CD4-positive, CD25-positive, alpha-beta regulatory T cell (primary cell): ENCODE measurements at places on chromosomes 3 and 15. TPM values are rescaled to one million over a fixed set of nuclear protein-coding genes. Genes with fewer than 3 reads are reported as not detected.

DNA sequence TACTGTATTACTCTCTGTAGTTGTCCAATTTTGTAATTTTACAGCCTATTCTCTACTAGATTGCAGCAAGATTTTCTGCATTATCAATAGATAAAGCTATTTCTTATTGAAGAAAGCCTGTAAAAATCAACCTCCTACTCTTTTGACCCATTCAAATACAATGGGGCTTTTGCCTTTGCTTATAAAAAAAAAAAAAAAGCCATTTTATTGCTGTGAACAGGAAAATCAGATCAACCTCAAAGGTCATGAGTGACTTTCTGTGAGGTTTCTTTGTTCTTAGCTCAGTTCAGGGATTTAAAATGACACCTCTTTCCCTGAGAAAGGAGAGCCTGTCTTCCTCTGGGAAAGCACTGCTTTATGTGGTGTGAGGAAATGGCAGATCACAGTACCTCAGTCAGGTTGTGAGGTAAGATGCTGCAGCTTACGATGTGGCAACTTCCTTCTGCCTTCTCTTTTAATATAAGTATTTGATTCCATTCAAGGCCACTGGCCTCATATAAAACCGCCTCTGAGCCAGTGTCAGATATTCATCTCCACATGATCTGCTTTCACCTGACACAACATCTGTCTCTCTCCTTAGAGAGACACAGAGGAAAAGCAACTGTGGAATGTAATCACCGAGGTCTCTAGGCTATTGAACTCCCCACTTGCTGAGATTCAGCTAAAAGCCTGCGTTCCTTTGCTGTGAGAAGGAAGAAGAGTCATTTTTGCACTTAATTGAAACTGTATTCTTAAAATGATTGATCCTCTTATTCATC lies 161.5 kb upstream of the MB21D2 start:
- no peak for DNase-seq
- H3K4me1 ChIP-seq = no peaks in the 10 kb centered on the region
- no peak overlapping the region for H3K27ac ChIP-seq
- H3K36me3 ChIP-seq = no peaks in the 10 kb centered on the region
- H3K4me3 ChIP-seq = no peak overlapping the region
- H3K27me3 ChIP-seq = peaks cover 2% of the 10 kb centered on the region

- H3K4me3 ChIP-seq = no peak overlapping the region
- H3K4me1 ChIP-seq = no peaks in the 10 kb centered on the region
- no peaks in the 10 kb centered on the region for H3K36me3 ChIP-seq
- no peaks in the 10 kb centered on the region for H3K27me3 ChIP-seq
These were observed 34.3 kb downstream of the GOLIM4 start for GRCh38 chr3:168061332-168061996.

DNA sequence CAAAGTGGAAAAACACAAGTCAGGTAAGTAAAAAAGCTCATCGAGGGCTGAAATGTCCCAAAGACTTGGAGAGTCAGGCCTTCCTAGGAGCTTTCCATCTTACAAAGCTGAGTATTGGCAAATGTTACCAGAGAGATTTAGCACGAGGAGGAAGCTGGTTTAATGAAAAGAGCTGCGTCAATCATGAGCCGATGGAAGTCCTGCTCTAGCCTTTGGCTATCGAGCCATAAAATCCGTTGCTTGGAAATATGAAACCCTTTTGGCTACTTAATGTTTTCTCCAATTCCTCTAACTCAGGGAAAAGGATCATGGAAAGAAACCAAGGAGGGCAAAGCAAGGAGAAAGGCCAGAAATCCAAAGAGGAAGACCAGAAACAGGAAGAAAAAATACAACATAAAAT lies 1074.6 kb downstream of the FHIT start:
- DNase-seq = no peak
- H3K4me1 ChIP-seq = no peaks in the 10 kb centered on the region
- H3K27ac ChIP-seq = no peak overlapping the region
- no peak overlapping the region for H3K4me3 ChIP-seq
- H3K36me3 ChIP-seq = no peaks in the 10 kb centered on the region

DNA sequence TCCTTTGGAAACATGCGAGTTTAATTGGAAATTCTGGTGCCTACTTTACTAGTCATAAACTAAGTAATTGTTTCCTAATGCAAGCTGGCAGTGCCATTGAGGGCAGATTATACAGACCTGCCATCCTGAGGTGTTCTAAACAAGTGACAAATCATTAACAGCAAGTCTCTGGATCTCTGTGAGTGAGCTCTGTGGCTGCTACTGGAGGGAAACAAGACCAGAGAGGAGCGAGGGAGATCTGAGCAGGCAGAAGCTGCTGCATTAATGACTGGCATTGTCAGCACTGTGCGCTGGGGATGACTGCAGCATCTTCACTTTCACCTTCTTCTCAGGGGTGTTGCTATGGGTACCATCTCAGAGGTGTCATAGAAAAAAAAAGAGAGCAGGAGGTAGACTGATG lies 308.4 kb upstream of the DPH6 start:
- H3K27me3 ChIP-seq = no peaks in the 10 kb centered on the region
- no peak overlapping the region for H3K27ac ChIP-seq
- no peak overlapping the region for H3K4me3 ChIP-seq
- no peak for DNase-seq

DNA sequence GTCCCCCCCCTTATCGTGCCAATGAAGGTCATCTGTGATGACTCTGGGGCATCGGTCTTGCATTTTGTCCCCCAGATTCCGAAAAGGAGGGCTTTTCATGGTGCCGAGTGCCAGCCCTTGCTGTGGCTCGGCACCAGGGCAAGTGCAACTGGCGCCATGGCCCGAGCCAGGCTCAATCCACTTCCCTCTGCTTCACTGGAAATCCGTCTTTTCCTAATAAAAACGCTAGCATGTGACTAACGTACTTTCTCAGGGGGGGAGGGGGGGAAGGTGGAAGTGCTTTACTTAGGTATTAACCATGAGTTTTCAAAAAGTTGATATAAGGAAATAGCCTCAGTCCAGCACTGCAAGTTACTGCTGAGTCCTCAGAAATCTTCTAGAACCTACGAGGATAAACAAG lies 20.5 kb downstream of the TRPM1 start:
- H3K27me3 ChIP-seq = peaks cover 4% of the 10 kb centered on the region
- peaks cover 3% of the 10 kb centered on the region for H3K4me1 ChIP-seq
- no peak for DNase-seq
- no peak overlapping the region for H3K4me3 ChIP-seq
- H3K27ac ChIP-seq = no peak overlapping the region

FGF12 gene
- not detected for total RNA-seq

LCTL gene
- not detected for total RNA-seq

TTLL13 gene
- total RNA-seq = 0.25 TPM

ZNF80 gene
- total RNA-seq = 1.7 TPM

SPATA12 gene
- not detected for total RNA-seq
